ENCODE measurements at places on chromosomes 4 and X.

GRCh38 chr4:8189551-8190466 lies 9.3 kb upstream of the SH3TC1 start:
- no peak for DNase-seq

GRCh38 chr4:81428002-81428401 lies 43.7 kb downstream of the RASGEF1B start:
- DNase-seq, result no peak

DNA sequence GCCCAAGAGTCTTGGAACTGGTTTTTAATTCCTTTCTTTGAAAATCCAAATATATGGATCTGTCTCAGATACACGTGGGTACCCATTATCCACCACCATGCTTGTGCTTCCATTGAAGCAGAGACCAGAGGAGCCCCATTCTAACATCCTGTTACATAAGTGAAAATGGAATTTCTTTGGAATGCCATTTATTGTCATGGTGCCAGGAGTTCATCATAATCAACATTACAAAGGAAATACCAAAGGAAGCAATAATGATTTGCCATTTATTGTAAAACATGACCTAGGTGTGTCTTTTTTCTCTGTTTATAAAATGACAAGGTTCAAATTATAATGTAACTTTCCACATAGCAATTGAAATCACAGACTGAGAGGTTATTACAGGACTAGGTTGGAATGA lies 61.7 kb downstream of the PALLD start:
- DNase-seq, result no peak

- DNase-seq, result peak; percentile 24
Observed at GRCh38 chr4:1406981-1407656, 877 bp upstream of the NKX1-1 start.

GRCh38 chrX:133214301-133214700 lies 3.9 kb downstream of the TFDP3 start:
- no peak for DNase-seq

DNA sequence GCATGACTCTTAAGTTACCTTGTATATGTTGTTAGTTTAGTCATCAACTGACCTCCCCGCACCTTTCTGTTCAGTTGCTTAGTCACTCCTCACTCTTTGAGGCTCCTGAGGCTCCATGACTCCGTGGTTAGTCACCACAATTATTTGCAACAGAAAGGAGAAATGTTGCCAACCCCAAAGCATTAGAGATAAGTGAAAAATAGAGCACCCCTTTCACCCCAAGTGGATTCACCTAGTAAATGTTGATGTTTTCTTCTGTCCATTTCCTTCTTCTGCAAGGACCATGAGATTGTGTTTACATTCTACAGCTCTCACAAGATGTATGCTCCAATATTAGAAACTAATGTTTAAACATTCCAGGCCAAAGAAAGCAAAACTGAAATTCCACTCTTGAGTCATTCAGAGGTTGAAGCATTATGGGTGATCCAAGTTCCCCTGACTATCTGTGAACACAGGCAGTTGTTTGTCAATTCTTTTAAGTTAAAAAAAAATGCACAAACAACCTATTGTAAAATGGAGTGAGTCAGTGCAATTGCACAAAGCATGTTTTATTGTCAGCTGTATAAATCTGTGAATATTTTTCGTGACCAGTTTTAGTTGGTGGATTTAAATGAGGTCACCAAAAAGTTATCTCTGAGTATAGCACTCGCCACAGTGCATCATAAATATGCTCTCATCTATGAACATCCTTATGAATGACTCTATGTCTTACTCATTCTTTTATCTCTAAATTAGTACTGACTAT lies 552.4 kb upstream of the MAGEB2 start:
- DNase-seq, result no peak

- DNase-seq, result no peak
Observed at GRCh38 chr4:88865466-88865865, 167.8 kb upstream of the NAP1L5 start.
